ENCODE measurements at places on chromosomes 12 and 14. TPM values are rescaled to one million over a fixed set of nuclear protein-coding genes. Genes with fewer than 3 reads are reported as not detected.

DNA sequence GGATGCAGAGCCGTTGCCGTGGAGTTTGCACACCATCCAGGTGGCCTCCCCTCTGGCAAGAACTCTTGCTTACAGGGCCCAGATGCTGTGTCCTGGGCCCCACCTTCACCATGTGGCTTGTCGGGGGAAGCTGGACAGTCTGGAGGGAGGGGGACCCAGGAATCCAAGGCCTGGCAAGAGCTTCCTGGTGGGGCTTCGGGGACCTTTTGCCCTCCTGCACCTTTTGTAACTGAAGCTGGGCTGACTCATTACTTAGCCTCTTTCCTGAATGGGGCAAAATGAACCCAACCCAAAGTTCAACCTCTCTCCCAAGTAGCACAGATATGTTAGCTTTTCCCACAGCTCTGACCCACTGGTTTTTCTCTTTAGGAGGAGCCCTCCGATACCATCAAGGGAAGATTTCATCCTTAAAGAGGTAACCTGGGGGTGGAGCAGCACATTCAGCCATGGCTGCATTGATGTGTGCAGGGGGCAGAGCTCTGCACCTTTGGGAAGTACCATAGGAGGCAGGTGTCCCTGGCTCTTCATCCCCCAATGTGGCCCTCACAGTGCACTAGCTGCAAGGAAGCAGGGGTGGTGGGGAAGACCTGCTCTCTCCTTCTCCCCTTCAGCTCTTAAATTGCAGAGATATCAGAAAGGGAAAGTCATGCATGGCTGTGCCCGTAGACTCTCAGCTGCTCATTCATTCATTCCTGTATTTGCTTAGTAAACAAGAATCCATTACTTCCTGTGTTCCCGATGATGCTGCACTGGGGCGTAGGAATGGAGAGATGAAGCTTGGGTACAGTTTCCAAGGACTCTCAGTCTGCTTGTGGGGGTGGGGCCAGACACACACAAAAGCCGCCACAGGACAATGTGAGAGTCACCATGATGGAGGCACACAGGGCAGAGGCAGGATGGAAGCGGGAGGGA is 13.0 kb downstream of the MVK start:
- no peak for DNase-seq

Gene KRT83
- total RNA-seq = not detected

Gene PAH
- not detected for total RNA-seq

DNA sequence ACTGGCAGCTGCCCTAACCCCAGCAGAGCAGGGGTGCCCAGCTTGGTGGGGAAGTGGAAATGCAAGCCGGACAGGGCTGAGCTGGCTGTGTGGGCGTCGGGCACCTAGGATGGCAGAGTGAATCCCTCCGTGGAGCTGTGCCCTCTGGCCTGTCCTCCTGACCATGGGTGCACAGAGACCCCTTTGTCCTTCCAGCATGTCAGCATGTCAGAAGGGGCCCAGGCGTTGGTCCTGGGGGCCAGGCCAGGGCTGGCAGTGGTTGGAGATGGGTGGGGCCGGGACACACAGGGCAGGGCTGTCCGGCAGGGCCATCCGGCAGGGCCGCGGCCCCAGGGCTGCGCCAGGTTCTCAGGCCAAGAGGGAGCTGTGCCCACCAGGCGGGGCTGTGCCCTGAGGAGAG is 8.8 kb upstream of the TEX22 start:
- DNase-seq = no peak

- DNase-seq = no peak
Measured at GRCh38 chr12:19778172-19778571, 338.9 kb downstream of the AEBP2 start.

Gene ABCB9
- 4.0 TPM for total RNA-seq

Gene DNAI7
- total RNA-seq = not detected

Gene CARMIL3
- total RNA-seq = 0.07 TPM

DNA sequence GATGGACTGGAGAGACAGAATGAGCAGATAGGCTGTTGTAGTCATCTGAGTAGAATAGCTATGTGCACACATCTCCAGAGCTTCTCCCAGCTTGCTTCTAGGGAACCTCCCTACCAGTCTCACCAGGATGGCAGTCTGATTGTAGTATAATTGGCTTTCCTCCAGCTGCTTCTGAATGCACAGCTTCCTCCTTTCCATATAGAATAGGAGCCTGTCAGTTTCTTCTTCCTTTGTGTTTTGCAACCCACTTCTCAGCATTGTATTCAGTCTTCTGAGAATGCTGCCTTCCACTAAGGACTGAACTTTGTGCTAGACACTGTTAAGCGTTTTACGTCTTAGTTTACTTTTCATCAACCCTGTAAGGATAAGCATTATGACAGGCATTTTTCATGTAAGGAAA is 2.2 kb upstream of the CSAD start:
- DNase-seq = no peak

Gene TPPP2
- total RNA-seq = not detected

DNA sequence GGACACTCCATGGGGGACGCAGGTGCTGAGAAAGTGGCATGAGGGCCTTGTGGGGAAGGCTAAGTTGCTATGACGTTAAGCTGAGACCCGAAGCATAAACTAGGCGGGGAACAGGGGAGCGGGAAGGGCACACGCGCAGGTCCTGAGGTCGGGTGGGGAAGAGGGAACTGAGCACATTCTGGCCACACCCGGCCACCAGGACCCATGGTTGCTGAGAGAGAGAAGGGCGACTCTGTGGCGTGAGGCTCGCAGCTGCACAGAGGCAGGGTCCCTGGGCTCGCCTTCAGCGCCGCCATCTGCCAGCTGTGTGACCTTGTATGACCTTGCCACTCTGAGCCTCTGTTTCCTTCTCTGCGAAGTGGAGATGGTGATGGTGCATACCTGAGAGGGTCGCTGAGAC is 182.5 kb downstream of the PHETA1 start:
- DNase-seq = no peak

DNA sequence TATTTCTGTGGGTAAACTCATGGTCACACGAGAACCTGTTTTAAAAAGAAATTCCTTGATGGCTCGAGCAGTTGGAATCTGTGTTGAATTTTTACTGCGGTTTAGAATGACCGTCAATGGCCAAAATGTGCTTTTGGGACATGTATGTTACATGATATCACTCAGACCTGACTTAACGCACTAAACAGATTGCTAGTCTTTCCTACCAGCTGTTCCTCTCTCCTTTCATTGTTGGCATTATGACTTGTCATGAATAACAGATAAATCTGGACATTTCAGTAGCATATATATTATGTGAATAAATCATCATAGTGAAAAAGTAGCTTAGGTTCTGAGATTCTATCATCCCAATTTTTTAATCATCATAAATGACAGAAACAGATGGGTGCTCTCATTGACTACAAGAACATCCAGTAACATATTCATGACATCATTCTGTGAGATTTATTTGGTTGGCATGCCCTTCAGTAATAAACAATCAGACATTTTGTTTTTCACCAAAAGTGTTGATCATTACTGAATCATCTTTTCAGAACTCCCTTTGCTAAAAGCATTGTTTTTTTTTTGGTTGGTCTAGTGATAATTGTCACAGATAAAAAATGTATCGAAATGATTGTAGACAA is 57.9 kb upstream of the NAV3 start:
- no peak for DNase-seq

DNA sequence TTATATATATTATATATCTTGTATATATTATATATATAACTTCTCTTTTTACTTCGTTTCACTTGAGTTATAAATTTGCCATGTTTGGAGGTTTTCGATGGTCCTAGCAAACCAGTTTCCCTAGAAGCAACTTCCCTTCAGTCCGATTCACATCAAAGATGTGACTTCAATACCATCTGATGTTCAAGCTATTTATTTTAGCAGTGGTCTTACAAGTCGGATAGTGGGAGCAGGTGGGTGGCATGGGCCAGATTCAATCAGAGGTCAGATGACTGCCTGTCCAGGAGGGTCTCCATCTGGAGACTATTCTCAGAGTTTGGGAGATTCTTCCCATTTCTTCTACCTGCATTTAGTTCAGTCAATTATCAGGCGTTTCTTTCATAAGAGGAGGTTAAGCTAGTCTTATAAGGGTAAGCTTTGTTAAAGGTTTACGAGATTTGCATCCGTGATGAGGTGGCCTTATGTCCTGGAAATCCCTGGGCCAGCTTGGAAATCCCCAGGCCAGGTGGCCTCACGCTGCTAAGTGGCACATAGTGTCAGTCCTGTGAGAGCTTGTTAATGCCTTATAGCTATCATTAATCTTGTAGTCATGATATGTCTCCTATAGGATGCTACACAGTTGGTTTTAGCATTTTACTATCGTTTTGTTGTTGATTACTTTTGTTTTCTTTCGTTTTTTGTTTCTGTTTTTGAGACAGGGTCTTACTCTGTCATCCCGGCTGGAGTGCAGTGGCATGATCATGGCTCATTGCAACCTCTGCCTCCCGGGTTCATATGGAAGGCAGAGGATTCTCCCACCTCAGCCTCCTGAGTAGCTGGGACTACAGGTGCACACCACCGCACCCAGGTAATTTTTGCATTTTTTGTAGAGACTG is 145.8 kb downstream of the BICD1 start:
- DNase-seq = no peak

Gene PLEKHA5
- total RNA-seq = 19.9 TPM

- no peak for DNase-seq
Measured at GRCh38 chr12:71276541-71276940, 118.7 kb upstream of the TSPAN8 start.

DNA sequence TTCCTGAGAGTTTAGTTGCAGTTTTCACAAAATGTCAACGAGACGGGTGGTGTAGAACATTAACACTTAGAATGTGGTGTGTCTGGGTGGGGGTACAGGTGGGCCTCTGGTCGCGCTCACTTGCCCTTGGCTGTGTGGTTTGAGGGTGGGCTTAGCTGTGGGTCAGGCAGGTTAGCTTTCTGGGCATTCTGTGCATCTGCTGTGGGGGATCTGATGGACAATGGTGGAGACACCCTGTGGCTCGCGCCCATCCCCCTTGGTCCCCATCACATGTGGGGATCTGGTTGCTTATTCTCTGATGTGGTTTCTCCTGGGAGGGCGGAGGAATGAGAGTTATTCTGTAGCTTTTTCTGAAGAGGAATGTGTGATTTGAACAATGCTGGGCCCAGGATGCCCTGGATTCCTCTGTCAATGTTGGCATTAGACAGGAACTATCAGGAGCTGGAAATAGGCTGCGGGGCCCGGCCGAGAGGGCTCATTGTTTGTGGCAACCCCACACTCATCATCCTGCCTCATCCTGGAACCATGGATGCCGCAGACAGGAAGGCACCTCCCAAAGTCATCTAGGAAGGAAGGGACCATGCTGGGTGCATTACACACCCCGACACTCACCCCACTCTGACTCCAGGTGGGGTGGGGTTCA is 101.6 kb downstream of the TSPAN9 start:
- DNase-seq = no peak

Gene PRDM4
- 34.1 TPM for total RNA-seq

DNA sequence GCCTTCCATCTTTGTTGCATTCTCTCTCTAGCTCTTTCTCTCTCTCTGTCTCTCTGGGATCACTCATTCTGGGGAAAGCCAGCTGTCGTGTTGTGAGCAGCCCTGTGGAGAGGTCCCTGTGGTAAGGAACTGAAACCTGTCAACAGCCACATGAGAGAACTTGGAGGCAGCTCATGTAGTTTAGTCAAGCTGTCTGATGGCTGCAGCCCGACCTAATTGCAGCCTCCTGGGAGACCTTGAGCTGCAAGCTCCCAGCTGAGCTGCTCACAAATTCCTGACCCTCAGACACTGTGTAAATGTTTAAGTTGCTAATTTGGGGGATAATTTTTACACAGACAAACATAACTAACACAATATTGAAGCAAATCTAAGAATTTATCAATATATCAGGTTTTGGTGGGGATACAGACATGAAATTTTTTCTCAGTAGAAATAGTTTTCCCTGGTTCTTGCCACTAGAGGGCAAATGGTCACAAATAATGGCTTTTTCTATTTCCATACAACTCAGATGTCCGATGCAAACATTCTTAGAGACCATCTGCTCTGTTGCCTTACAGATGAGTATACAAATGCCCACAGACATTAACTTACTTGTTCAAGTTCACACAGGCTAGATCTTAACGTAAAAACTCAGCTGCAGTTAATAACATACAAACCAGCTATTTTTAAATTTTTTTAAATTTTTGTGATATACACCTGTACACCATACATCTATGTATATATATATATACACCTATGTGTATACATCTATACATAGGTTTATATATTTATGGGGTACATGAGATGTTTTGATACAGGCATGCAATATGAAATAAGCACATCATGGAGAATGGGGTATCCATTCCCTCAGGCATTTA is 15.5 kb upstream of the KRR1 start:
- DNase-seq = no peak

DNA sequence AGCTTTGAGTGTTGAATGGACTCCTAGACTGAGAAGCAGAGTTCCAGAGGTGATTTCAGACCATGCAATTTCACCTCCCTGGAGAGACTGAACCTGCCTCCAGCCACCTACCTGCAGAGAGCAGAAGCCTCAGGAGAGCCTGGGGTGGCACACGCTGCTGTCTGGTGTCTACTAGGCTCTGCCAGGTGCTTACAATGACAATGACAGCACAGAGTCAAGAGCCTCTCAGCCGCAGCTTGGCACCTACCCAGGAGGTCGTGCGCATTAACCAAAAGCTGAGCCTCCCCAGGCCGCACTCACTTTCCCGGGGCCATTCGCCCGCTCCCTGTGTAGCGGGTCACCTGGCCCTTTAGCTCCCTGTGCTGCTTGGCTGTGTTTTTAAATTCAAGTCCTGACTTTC is 63.2 kb downstream of the TESC start:
- no peak for DNase-seq

DNA sequence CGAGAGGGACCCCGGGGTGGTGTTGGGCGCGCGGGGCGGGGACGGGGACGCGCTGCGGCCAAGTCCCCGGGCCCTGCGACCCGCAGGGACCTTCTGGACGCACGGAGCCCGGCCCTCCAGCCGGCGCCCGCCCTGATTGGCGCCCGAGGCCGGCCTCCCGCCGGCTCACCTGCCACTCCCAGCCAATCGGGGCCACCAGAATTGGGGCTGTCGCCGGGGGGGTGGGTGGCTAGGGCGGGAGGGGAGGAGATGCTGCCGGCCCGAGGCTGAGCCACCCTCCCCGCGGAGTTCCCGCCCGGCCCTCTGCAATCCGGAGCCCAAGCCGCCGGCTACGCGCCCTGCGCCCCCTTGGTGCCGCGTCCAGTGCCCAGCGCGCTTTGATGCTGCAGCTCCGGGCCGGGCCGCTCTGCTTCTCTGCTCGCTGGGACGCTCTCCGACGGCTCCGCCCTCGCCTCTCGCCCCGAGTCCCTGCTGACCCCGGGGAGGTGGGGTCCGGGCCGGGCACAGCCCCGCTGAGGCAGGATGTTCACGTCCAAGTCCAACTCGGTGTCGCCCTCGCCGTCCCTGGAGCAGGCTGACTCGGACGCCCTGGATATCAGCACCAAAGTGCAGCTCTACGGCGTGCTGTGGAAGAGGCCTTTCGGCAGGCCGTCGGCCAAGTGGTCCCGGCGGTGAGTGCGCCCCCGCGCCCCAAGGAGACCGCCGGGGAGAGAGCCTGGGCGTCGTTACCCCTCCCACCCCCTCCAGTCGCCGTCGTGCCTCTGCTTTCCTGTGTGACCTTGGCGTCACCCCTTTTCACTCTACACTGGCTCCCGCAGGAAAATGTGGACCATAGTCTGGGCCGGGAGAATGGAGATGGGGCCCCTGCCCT is at the start of gene PLEKHD1:
Gene PLEKHD1 (plus strand): TSS at position 285 of the 871 bp plus-strand sequence. CDS start 238 bp downstream, at position 523.
- no peak for DNase-seq

Gene AMIGO2
- total RNA-seq = 224 TPM

Gene OR6C76
- total RNA-seq = not detected
